ENCODE measurements at places on chromosomes 2 and 18.
A peak's percentile ranks its signal among the peaks of the same experiment; 100 is the strongest.

DNA sequence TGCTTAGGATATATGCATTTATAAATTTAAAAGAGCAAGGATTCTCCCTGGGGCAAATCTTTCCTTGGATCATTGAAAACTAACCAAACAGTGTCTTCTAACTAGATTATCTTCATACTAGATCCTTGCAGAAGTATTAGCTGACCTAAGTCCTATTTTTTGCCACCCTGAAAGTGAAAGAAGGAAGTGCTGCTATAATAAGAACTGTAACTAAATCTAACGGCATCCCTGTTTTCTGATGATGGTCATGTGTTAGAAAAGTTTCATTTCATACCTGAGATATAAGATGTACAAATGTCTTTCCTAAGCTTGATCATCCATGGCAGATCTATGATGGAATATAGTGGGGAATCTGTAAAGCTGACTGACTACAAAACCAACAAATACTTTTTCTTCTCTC, 102.7 kb downstream of the MAP2 start:
- peak; percentile 65 for DNase-seq

DNA sequence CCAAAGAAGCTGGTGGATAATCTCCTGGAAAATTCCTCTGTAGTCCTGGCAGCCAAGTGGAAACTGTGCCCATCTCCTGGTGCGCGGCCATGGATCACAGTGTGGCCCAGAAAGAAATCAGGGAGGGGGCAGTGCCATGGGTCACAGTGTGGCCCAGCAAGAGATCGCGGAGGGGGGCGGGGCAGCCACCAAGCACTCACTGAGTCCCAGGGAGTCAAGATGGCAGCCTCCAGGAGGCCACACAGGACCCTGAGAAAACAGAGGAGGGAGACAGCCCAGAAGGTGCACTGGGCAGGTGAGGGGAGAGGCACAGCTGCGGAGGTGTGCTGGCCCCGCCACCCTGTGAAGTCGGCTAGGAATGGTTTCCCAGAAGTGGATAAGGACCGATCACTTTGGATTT, 8.1 kb upstream of the ATP6V1B1 start:
- no peak for DNase-seq

GRCh38 chr18:11110509-11110908, 38.9 kb downstream of the PIEZO2 start:
- no peak for DNase-seq

GRCh38 chr2:208311954-208312353, 45.9 kb downstream of the PIKFYVE start:
- no peak for DNase-seq

DNA sequence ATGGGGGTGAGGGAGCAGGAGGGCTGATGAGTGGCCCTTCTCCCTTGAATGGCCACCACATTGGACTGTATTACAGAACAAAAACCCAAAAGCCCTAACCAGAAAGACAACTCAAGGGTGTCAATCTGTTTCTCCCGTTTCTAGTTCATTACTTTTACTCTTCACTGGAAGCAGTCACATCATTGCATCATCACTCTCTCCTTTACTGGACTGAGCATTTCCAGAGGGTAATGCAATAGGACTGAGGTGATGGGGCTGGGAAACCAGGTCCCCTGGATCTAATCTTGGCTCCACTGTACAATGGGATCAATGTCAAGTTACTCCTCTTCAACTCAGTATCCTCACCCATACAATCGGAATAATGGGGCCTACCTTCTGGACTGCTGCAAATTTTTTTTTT, 56.1 kb downstream of the BCL2 start:
- DNase-seq, result no peak

GRCh38 chr2:69509011-69509749, 71.9 kb upstream of the NFU1 start:
- DNase-seq, result no peak

DNA sequence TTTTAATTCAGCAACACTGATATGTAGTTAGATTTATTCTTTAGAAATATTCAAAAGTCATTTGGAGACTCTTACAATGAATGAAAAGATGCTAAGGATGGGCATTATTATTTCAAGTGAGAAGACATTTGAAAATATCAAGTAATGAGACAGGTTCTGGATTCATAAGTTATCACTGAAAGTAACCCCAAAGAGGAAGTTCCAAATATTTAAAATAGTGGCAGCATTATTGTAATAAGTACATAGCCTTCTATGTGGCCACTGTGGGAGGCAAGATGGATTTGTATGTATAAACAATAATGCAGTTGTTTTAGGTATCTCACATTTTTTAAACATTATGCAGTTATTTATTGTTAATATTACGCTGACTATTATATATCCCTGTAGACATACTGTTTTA, 29.7 kb downstream of the ZC3H6 start:
- no peak for DNase-seq

DNA sequence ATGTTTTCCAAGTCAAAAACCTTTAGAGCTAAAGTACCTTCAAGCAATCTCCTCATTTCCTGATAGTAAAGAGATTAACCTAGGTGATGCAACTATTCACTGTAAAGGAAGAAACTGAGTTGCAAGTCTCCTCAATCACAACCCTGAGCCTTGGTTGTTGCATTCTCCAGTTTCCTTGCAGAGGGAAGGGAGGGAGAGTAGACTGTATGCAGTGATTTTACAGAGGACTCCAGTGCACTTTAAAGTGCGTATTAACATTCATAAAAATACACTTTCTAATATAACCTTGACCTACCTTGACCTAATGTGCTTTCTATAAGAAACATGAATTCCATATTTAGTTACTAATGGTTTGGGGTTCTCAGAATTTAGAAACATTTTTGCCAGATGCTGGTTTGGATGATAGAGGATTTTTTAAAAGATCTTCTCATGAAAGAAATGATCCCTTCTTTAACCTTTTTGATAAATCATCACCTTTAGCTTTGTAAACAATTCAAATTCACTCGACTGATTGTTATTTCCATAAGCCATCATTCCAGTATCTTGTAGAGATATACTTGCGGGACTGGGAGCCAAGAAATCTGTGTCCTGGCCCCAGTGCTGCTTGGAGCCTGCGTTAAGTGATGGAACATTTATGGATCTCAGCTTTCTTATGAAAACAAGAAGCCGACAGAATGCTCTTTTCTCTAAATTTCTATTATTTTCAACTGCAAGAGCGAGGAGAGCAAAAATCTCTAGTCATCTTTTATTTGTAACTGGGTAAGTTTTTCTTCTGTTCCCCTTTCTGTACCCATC, 228.3 kb downstream of the ZNF521 start:
- DNase-seq, result no peak

- no peak for DNase-seq
These were observed 55.6 kb downstream of the MRPL35 start for GRCh38 chr2:86254576-86255538.

GRCh38 chr18:57561261-57561660, 25.2 kb downstream of the FECH start:
- peak; percentile 28 for DNase-seq

GRCh38 chr2:37570773-37571586, 100.5 kb downstream of the CDC42EP3 start:
- DNase-seq, result no peak

DNA sequence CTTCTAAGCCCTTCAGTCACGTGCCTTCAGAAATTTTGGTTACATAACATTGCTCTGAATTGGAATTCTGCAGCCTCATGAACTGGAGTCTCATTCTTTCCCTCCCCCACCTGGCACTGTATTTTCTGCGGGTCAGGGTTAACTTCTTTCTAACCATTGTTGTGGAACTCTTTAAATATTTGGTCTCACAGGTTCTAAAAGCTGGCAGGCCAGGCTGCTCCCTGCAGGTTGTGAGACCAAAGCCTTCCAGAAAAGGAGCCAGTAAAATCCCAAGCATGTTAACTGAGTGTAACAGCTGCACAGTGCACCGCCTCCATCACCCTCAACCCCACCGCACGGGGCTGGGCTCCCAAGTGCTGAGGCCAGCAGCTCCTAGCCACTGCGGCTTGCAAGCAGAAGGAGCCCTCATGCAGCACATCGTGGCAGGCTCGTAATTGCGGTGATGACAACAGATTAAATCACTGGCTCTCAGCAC, 174.1 kb upstream of the ALPP start:
- no peak for DNase-seq

GRCh38 chr2:241272303-241273209, 42.9 kb downstream of the HDLBP start:
- DNase-seq, result peak; percentile 37

GRCh38 chr2:46979571-46979979, 64.0 kb upstream of the MCFD2 start:
- DNase-seq, result no peak

DNA sequence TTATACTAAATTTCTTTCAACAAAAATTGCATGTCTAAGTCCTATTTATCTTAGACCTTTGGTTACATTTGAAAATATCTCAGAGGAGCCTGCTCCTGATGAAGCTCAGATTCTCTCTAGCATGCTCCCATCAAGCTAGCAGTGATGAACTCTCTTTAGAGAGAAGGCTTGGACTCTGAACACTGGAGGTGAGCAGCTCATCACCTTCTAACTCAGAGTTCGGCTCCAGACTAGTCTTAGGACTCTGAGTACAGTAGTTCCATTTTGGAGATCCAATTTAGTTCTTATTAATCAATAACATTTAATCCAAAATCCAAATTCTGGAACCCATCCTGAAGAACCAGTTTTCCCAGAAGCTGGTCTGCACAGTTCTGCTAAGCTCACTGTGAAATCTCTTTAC, 107.8 kb downstream of the CACNB4 start:
- DNase-seq, result no peak

GRCh38 chr2:129913695-129914495, 65.6 kb upstream of the RAB6C start:
- DNase-seq, result no peak

DNA sequence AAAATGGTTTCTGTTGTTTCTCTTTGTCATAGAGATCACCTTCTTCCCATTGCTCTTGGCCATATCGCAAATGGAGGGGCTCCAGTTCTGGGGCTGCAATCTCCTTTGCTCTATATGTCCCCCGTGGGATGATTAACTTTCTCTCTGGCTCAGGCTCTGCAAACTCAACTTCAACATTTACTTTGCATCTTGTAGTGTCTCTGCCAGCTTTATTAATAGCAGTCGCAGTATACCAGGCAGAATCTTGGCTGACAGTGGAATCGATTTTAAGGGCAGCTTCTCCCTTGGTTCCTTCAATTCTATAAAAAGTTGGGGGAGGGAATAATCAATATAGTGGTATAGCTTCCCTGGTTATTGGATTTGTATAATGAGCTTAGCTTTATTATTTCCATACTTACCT, 30.5 kb downstream of the TTN start:
- DNase-seq, result no peak

DNA sequence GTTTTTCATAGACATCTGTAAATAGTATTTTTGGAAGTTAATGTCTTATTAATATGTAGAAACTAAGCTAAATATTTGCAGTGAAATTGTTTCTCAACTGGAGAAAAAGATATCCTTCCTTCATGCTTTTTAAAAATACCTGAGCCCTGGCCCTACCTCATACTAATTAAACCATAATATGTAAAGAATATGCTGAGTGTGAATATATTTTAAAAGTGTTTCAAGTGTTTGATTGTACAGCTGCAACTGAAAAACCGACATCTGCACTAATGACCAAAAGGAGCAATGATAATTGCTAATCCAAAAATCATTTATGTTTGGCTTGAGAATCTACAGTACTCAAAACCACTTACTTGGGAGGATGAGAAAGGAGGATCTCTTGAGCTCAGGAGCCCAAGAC, 156.7 kb downstream of the MBD5 start:
- DNase-seq, result no peak

DNA sequence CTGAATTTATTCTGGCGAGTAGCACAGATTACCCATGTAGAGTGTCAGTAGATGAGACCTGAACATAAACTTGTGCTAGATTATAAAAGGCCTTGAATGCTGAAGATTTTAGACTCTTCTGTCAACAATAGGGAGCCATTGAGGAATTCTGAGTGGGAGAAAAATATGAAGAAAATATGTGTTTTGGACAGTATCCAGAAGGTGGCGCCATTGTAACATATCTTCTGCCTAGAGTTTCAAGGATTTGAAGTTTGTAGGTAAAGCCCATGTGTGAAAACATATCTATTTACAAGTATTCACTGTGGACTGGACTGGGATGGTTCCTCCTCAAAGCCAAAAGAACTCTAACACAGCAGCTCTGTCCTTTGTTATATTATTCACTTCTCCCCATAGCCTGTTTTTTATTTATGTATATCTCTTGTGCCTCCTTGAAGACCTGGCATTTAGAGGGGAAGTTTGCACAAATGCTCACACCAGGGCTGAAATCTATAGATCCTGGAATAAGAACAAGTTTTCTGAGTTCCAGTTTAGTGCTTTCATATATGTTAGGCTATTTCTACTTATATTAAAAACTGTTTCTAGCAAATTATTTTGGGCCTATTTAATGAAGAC, 124.9 kb downstream of the RDH14 start:
- DNase-seq, result peak; percentile 53

DNA sequence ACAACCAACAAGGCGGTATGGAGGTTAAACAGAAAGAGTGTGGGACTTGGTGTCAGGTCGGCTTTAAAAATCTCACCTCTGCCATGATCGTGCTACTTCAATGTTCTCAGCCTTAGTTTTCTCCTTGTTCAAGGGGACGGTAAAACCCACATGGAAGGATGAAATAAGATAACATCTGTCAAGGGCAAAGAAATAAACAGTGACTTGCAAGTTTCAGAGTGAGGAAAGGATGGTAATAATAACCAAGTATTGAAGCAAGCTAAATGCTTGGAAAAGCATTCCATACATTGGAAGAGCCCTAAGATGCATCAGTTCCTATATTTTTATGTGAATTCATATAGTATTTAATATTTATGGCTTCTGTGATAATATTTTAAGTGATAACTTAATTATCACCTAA, 29.8 kb upstream of the LMAN1 start:
- DNase-seq, result no peak

- no peak for DNase-seq
These were observed 35.9 kb upstream of the POMC start for GRCh38 chr2:25204190-25204838.

- no peak for DNase-seq
These were observed 46.1 kb upstream of the DAPL1 start for GRCh38 chr2:158748926-158749590.

DNA sequence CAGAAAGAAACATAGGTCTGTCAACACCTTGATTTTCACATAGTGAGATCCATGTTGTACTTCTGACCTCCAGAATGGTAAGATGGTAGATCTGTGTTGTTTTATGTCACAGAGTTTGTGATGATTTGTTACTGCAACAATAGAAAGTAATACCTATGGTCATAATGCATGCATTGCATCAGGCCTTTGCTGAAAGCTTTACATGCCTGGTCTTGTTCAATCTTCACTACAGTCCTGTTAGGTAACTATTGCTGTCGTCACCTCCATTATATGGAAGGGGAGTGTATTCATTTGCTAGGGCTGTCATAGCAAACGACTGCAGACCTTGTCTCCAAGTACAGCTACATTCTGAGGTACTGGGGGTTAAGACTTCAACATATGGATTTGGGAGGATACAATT, 243.5 kb downstream of the ANAPC1 start:
- DNase-seq, result no peak
